ENCODE measurements at places on chromosomes 6 and 20. TPM values are rescaled to one million over a fixed set of nuclear protein-coding genes. Genes with fewer than 3 reads are reported as not detected.

Gene ZNF334
- total RNA-seq = not detected

Gene FHL5
- not detected for total RNA-seq

Gene DZANK1
- total RNA-seq = 3.0 TPM

Gene ID4
- 0.72 TPM for total RNA-seq

Gene TCF21
- total RNA-seq = not detected

Gene PRRT1
- total RNA-seq = 0.41 TPM

Gene B3GAT2
- not detected for total RNA-seq

Gene HMGA1
- 611 TPM for total RNA-seq

Gene PDE10A
- 25.5 TPM for total RNA-seq

Gene MRPS18B
- 69.8 TPM for total RNA-seq

Gene SHLD1
- 7.4 TPM for total RNA-seq

Measured in A549 treated with GW870086 at 1 μM for 4 hours (cell line).